Central memory CD8-positive, alpha-beta T cell (primary cell): ENCODE measurements at places on chromosomes 3 and 15.

DNA sequence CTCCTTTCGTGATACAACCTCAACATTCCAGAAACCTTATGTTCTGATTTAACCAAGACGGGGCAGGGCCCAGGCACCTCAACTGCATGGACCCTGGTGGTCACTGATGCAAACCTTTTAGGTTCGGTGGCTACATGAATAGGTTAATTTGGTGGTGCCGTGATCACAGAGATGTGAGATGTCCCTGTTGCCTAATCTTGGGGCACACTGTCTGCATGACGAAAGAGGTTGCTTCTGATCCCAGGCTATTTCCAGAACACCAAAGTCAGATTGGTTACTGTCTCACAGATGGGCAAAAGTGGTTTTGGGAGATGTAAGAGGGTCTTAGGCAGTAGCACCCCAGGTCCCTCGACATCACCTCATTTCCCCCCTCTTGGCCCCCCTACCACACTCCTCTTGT is 4.0 kb upstream of the CCR1 start:
- DNase-seq = no peak

- no peak for DNase-seq
Measured at GRCh38 chr3:97958396-97958795, 13.8 kb downstream of the RIOX2 start.

DNA sequence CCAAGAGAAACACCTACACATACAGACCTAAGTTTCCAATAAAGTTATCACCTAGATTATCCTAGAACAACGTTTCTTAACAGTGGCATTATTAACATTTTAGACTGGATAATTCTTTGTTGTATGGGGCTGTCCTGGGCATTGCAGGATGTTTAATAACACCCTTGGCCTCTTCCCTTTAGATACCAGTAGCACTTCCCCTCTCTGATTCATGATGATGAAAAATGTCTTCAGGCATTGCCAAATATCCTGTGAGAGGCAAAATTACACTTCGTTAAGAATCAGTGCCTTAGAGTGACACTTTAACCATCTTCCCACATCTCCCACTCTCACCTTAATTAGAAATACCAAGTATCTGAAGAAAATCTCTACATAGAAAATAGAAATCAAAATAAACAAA is 352.6 kb downstream of the CGGBP1 start:
- DNase-seq = no peak

GRCh38 chr15:55110446-55110845 is 86.3 kb downstream of the RSL24D1 start:
- DNase-seq = no peak
